ENCODE measurements at places on chromosomes 12 and 14.

DNA sequence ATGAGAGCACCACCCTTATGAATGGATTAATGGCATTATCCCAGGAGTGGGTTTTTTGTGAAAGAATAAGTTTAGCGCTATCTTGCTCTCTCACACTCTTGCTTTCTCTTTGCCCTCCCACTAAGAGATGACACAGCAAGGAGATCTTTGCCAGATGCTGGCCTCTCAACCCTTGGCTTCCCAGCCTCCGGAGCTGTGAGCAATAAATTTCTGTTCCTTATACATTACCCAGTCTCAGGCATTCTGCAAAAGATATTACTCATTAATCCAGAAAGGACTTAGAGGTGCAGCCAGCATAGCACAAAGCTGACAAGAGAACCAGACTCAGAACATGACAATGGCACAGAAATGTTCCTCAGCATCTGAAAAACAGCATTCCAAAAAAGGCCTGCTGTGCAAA is 190.6 kb downstream of the ITPR2 start:
- ATAC-seq, result no peak

GRCh38 chr12:54439096-54439495 is 20.0 kb upstream of the ITGA5 start:
- no peak for ATAC-seq

DNA sequence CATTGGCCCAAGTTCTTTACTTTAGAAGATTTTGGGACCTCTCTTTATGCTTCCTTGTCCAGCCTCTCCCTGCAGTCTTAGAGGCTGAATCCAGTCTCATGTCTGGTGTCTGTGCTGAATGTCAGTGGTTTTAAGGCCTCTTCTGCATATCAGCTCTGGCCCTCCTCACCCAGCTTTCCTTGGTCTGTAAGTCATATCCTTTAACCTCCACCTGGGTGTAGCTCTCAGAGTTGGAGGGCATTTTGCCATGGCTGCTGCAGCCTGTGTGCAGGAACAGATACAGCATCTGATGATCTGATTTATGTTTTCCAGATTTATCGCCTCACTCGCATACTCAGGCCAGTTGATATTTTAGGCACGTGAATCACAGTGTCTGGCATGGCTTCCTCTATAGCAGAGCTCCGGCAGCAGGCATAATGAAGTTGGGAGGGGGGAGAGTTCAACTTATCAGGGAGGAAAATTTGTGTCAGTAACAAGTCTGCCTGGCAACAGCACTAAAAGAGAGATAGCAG is 335.0 kb downstream of the PCNX1 start:
- no peak for ATAC-seq

DNA sequence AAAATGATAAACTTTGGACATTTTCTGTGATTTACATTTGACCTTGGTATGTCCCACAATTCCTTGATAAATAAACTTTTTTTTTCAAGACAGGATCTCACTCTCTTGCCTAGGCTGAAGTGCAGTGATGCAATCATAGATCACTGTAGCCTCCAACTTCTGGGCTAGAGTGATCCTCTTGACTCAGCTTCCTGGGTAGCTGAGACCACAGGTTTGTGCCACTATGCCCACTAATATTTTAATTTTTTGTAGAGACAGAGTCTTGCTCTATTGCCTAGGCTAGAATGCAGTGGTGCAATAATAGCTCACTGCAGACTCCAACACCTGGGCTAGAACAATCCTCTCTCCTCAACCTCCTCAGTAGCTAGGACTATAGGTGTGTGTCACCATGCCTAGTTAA is 79.1 kb upstream of the PTGDR start:
- no peak for ATAC-seq

- no peak for ATAC-seq
These were observed 58.5 kb downstream of the NIN start for GRCh38 chr14:50772412-50772811.

DNA sequence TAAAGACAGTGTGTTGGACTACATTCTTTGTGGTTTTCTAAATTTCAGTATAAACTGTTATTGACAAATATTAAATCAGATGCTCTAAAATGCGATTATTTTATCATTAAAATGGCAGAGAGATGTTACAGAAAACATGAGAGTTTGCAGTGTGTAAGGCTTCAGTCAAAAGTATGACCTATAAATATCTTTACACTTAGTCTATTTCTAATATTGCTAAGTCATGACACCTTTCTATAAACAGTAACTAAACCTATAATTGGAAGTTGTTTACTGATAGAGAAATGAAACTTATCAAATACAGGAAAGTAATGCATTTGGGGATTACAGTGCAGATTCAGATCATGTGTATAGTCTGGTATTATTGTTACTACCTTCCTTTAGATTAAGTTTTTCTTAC is 68.9 kb upstream of the YARS2 start:
- no peak for ATAC-seq

GRCh38 chr12:115008929-115009328 is 325.0 kb upstream of the TBX3 start:
- ATAC-seq, result peak; percentile 51

DNA sequence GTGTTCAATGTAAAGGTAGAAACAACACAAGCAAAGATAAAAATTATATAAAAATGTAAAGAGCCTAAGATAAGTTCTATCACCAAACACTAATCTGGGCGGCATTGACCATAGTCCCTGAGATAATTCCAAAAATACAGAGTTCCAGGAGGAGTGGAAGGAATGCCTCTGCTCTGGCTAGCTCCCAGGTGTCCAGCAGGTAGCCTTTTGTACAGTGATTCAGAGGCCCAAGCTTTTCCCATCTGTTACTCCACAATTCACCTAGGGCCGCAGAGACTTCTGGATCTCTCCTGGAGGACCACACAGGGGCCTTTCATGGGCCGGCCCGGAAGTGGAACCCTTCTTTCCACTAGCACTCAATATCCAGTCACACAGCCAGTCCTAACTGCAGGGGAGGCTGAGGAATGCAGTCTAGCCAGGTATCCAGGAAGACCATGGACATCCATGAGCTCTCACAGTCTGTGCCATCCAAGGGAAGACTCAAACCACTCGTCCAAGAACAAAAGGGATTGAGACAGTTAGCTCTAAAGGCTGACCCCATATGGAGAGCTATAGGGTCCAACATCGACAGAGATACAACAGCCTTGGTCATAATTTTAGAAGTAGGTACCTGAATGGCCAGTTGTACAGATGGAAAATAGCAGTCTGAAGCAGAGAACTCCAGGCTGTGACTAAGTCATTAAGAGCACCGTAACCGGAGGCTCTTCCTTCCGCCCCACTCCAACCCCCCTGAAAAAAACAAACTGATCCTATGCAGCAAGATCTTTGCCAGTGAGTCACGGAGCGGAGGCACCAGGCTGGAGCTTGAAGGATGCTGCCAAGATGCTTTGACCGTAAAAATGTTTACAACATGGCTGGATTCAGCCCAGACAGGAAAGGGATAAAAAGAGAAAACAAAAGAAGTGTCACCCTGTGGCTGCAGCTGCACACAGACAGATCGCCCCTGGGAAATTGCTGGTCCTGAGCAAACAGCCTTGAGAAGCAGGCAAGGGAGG is 204.8 kb downstream of the NUAK1 start:
- ATAC-seq, result no peak

DNA sequence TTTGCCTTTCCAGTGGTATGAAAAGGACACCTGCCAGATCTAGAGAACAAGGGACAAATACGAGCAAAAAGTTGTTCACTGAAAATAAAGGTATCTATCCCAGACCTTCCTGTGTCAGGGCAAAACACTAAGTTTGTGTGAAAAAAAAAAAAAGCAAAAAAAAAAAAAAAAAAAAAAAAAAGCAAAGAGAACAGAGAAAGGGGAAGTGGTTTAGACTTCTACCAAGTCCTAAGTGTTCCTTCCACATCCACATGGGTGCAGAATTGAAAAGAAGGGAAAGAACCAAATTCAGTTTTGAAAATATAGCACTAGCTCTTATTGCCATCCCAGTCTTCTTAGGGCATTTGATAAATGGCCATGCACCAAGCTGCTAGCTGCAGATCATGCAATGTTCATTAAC is 41.7 kb downstream of the ZCRB1 start:
- ATAC-seq, result no peak
